Immature natural killer cell (primary cell): ENCODE measurements at places on chromosomes 13 and 19.

GRCh38 chr19:18464646-18465045, 26.7 kb upstream of the ISYNA1 start:
- no peak for DNase-seq

DNA sequence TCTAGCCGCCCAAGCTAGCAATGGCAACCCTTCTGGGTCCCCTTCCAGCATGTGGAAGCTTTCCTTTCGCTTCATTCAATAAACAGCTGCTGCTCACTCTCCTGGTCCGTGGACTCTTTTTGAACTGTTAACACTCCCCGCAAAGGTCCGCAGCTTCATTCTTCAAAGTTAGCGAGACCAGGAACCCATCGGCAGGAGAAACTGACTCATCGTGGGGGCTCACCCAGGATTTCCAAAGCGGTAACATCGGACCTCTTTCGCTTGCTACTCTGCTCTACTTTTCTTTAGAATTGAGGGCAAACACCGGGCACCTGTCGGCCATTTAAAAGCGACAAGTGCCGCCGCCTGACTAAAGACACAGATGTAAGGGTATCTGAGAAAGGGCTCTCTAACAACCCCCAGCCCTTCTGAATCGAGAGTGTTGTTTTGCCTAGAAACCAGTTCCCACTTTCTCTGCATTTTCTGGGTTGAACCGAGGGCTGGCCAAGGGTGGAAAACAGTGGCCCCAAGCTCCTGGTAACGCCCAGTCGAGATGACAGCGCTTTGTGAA, 5.8 kb downstream of the UBA52 start:
- DNase-seq = no peak

DNA sequence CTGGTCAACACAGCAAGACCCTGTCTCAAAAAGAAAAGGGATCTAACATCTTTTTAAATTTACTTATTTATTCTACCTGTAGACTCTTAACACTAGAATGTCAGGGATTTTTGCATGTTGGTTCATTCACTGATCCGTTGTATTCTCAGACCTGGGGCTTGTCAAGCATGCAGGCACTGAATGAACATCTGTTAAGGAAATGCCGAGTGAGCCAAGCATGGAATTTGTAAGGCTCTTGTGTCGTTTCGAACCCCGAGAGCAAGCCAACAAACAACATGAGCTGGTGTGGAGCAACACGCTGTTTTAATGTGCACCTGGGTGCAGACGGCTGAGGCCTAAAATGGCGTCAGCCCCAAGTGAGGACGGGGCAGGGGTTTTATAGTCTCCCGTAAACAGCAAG, 10.0 kb upstream of the OR1M1 start:
- DNase-seq = no peak

DNA sequence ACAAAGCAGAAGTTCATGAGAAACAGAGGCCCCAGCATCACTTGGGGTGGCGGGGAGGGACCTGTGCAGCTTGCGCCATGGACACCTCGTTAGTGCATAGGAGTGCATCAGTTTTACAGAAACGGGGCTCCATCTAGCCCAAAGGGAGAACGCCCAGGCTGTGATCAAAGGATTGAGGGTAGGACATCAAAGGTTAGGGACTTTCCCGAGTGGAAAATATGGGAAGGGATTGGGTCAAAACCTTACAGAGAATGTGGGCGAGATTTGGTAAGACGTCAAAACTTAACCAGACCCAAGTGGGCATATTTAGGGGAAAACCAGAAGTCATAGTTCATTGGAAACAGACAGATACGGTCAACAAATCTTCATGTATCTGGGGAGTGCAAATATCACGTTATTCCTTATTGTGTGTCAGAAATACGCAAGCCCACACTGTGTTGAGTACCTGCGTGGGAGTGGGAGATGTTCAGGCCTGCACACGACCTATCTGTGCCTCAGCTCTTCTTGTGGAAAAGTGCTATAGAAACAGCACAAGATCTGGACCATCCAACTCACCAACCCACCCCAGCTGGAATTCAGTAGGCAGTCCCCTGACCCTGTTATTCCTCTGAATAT, 9.4 kb upstream of the GRAMD1A start:
- DNase-seq = no peak

GRCh38 chr13:24224232-24224680, 63.7 kb downstream of the SPATA13 start:
- DNase-seq = no peak

DNA sequence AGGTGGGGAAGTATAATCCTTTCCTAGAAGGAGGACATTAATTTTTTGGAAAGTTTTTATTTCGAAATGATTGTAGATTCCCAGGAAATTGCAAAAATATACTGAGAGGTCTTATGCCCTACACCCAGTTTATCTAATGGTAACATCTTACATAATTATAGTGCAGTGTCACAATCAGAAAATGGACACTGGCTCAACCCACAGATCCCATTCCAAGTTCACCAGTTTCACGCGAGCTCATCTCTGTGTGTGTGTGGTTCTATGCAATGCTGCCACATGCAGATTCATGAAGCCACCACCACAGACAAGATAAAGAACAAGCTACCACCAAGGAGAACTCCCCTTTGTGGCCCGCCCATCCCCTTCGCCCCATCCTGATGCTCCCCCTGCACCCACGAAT, 24.4 kb downstream of the IL17D start:
- no peak for DNase-seq

- no peak for DNase-seq
Measured at GRCh38 chr13:99992949-99993351, 11.4 kb downstream of the ZIC2 start.

- peak; percentile 74 for DNase-seq
Measured at GRCh38 chr19:38049105-38049649, 142.2 kb downstream of the SIPA1L3 start.

- no peak for DNase-seq
Measured at GRCh38 chr19:11204076-11204602, 6.8 kb upstream of the KANK2 start.

GRCh38 chr19:6773323-6773931, 919 bp downstream of the VAV1 start:
- peak; percentile 42 for DNase-seq

GRCh38 chr19:7228935-7229541, 65.2 kb downstream of the INSR start:
- DNase-seq = no peak

DNA sequence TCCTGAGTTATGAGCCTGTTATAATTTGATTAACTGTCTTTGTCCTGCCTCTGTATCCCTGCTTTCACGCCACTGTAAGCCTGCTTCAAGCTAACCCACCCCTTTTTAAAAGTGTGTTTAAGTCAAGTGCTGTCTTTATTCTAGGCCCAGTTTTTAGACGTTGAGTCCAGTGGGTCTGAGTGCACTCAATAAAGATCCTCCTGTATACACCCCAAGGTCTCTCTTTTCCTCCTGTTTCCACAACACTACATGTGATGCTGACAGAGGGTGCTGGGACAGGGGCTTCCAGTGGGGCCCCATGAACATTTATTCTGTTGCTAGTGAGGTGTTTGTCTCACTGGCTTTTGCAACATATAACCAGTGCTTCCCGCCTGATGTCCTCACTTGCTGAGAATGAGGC, 6.7 kb upstream of the F2RL3 start:
- no peak for DNase-seq

- no peak for DNase-seq
Measured at GRCh38 chr19:50851620-50852019, 3.1 kb upstream of the KLK3 start.

- DNase-seq = no peak
Measured at GRCh38 chr13:111171112-111171511, 56.0 kb downstream of the ARHGEF7 start.

DNA sequence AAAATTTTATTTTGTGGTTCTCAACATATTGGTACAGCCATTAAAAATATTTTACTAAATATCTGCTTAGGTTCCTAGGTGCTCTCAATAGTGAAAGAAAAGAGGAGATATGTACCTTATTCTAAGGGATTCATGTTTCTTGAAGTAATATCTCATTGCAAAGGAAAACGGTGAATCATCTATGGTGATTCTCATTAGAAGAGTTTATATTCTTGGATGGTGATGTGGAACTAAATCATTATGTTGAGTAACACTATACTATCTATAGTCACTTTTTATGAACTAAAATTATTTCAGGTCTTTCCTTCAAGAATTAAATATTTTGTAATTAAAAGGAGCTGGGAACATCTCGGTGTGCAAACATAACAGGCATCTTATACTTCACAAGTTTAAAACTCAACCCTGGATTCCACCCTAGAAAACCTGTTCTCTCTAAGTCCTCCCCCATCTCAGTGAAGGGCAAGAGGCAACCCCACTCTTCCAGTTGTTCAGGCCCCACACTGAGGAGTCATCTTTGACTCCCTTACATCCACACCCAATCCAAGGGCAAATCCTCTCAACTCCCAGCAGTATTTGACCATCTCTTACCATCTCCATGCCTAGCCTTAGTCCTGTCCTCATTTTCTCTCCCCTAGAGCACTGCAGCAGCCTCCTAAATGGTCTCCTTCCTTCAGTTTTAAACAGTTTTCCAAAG, 140.1 kb downstream of the RGCC start:
- DNase-seq = no peak

DNA sequence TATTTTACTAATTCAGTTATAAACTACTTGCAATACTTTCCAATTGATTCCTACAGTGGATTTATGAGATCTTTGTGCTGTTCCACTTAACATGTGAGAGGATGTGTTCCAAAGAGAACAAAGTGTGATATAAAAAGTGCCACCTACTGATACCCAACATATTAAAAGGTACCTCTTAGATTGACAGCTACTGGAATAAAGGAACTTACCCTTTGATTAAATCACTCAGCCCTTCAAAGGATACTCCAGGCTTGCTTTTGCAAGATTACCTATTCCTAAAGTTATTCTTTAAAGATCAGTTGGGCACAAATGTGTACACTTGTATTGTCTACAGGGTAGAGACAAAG, 65.9 kb downstream of the DCT start:
- no peak for DNase-seq

DNA sequence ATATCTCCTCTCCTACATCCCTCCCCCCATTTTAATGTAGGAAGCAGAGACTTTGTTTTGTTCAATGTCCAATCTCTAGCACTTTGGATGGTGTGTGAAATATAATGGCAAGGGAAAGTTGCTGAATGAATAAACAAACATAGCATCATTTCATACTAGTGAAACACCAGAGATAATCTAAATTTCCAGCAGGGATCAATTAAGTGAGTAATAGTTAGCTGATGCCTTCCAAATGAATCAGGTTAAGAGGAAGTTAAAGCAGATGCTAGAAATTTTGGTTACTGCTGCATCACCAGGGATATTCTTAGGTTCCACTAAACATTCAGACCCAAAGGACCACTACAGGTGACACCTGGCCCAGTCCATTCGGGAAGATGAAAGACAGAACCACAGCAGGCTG, 8.1 kb downstream of the MRPS31 start:
- DNase-seq = no peak

DNA sequence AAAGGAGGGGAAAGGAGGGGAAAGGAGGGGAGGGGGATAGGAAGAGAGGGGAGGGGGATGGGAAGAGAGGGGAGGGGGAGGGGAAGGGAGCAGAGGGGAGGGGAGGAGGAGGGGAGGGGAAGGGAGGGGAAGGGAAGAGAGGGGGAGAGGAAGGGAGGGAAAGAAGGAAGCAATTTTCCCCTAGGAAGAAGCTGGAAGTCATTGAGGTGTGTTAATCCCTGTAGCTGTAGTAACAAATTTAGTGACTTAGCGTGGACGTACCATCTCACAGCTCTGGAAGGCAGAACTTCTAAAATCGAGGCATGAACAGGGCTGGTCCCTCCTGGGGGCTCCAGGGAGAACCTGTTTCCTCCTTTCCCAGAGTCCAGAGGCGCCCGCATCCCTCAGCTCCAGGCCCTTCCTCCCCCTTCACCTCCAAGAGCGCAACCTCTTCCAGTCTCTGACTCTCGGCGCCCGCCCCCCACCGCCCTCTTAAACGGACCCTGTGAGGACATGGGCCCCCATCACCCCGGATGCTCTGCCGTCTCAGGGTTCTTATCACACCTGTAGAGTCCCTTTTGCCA, 5.6 kb upstream of the CDC34 start:
- DNase-seq = no peak

DNA sequence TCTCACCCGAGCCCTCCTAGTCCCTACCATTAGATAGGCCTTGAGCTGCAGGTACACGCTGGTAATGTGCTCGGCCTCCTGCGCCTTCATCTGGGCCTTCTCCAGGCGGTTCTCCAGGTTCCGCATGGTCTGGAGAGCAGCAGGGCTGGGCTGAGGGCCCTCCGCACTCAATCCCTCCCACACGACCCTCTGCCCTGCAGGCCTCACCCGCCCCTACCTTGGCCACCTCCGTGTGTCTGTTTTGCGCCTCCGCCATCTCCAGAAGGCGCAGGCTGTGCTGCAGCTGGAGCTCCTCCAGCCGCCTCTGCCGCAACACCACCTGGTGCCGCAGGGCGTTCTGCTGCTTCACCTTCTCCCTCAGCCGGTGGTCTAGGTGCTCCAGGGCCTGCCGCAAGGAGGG, 7.5 kb upstream of the RGL3 start:
- no peak for DNase-seq

- no peak for DNase-seq
Measured at GRCh38 chr19:38559428-38560401, 58.0 kb downstream of the MAP4K1 start.

- no peak for DNase-seq
Measured at GRCh38 chr13:20833900-20834679, 60.3 kb upstream of the EEF1AKMT1 start.

- DNase-seq = no peak
Measured at GRCh38 chr19:31249217-31249616, 100.0 kb downstream of the TSHZ3 start.

- DNase-seq = peak; percentile 30
Measured at GRCh38 chr19:1026783-1027649, 608 bp downstream of the CNN2 start.

DNA sequence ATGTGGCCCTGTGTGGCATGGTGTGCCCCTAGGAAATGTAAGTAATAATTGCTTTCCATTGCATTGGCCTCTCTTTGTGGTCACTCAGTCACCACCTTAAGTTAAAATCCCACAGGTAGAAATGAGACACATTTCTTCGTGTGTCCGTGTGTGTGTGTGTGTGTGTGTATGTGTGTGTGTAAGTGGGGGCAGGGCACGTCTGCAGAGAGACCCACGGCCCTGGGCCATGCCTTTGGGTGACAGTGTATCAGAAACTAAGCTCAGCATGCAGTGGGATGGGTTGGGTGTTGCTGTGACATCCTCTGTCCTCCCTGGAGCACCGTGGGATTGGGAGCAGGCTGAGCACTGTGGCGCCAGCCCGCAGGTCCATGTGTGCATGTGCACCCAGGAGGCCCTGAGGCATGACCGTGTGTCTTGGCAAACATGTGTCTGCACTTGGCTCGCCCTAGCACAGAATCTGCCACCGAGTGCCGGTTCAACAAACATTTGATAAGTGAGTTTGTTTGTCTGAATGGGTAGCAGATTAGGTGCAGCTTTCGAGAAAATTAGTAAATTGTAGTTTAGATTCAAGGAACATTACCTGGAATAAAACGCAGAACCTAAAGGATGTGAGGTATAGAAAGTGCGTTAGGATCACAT, 91.8 kb downstream of the WTIP start:
- no peak for DNase-seq

- no peak for DNase-seq
Measured at GRCh38 chr19:15776991-15777970, 10.2 kb upstream of the OR10H5 start.

GRCh38 chr19:32708457-32708856, 11.1 kb upstream of the TDRD12 start:
- no peak for DNase-seq

GRCh38 chr19:51023946-51024345, 2.5 kb downstream of the KLK11 start:
- no peak for DNase-seq
